Adrenal gland (tissue), 19 donors: ENCODE measurements at places on chromosomes 2 and 18. TPM values are rescaled to one million over a fixed set of nuclear protein-coding genes. Genes with fewer than 3 reads are reported as not detected.

Gene VIL1
- total RNA-seq, result not detected

Gene LIPG
- total RNA-seq, result 0.22 TPM

Gene FRZB
- 0.50 TPM for total RNA-seq

Gene RIT2
- total RNA-seq, result 0.39 TPM

Gene NEURL3
- not detected for total RNA-seq

Gene NXPH2
- total RNA-seq, result not detected

Gene DSC2
- total RNA-seq, result 2.8 TPM

Gene CDH19
- total RNA-seq, result 1.8 TPM

Gene PLA2R1
- total RNA-seq, result 7.0 TPM

Gene TFPI
- 104 TPM for total RNA-seq

Gene NT5C1B
- total RNA-seq, result not detected

GRCh38 chr2:72104821-72105588, 42.7 kb downstream of the CYP26B1 start:
- DNase-seq, result no peak

DNA sequence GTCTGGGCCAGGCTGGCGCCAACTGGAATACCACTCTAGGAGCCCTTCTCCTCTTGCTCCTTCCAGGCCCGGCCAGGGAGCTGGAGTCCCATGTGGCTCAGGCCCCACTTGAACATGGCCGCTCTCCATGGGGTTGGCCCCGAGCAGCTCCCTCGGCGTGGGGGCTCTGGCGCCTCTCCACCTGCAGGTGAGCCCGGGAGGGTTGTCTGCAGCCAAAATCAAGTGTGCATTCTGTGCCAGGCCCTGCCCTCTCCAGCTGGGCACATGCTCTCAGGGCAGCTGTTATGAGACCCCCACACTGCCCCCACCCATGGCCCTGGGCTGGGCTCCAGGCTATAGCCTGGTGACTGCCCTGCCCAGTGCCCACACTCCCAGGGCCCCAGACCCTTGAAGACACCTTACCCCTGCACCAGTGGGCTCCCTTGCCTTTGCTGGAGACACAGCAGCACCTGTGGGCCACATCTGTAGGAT, 45.8 kb upstream of the HS6ST1 start:
- DNase-seq, result no peak

DNA sequence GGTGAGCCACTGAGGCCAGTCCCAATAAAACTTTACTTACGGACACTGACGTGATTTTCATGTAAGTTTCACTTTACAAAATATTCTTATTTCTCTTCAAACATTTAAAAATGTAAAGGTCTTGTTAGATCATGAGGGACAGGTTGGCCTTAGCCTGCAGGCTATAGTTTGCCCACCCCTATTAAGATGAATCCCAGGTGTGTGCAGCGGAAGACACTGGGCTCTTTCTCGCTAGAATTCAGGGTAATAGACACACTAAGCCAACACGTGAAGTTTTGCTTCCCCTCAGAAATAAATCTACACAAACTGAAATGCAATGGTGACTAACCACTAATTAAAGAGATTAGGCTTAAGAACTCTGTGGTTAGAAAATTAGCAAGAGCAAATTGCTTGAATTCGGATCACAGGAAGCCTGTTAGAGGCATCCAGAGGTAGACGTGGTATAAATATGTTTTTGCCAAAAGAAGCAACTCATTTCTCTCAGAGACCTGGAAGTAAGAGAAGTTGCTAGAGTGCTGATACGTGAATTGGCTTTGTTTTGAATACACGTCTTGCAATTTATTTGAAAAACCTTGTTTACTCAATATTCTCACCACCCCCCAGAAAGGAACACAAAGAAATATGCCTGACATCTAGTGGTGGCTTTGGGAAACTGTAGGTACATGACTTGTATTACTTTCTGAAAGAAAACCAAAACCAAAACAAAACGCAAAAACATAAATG, 151.6 kb downstream of the DTNB start:
- peak; percentile 42 for DNase-seq

GRCh38 chr2:146438246-146438645, 1406.6 kb upstream of the ACVR2A start:
- no peak for DNase-seq

GRCh38 chr2:65863713-65864112, 431.3 kb upstream of the SPRED2 start:
- no peak for DNase-seq

- DNase-seq, result no peak
These were observed 237.5 kb downstream of the ACTR3 start for GRCh38 chr2:114127372-114127771.

GRCh38 chr2:236940497-236940896, 145.2 kb upstream of the COPS8 start:
- DNase-seq, result no peak

GRCh38 chr2:60906395-60906794, 25.0 kb downstream of the REL start:
- DNase-seq, result no peak

GRCh38 chr2:98869272-98869641, 66.8 kb downstream of the CRACDL start:
- no peak for DNase-seq

DNA sequence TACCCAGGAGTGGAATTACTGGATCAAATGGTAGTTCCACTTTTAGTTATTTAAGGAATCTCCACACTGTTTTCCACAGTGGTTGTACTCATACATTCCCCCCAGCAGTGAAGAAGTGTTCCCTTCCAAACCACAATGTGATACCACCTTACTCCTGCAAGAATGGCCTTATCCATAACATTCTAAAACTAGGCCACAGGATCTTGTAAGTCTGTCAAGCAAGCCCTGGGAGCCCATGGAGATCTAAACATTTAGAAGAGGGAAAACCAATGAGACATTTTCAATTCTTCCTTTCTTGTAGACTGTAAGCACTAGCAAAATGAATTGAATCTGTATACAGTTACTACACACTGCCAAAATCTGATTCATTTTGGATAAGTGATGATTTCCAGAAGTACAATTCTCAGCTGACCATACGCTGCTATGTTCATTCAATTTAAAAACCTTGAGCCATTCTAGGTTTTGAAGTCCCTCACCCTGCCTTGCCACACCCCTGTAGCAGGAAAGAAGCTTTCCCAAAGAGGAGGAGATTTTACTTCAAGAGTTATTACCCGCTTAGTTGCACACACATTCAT, 149.1 kb downstream of the SLC8A1 start:
- no peak for DNase-seq

DNA sequence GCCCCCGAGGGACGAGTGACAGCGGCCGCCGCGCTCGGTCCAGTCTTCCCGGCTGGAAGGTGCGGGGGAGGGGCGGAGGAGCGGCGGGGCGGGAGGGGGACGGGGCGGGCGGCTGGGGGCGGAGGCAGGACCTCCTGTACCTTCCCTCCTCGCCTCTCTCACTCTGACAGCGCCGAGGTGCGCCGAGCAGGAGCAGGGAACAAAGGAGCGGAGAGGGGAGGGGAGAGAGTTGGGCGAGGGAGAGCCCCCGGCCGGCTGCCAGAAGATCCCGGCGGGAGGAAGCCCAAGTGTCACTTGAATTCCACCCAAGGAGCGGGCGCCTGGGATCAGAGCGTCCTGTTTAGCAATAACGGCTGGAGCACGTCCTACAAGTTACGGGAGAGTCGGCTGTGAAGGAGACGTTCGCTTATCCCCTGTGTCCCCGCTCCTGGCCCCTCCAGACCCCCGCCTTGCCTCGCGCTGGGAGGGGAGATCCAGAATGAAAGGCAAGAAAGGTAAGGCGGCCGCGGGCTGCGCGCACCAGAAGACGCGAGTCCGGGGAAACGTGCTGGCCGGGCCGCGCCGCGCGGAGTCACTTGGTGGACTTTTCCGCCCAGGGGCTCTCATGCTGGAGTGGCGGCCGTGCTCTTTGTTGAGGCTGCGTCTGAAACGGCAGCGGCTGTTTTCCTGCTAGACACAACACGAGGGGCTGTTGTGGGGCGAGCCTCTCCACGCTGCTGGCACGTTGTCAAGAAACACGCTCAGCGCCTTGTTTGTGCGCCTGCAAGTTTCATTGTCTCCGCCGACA, at the start of gene TGIF1:
TSS of gene TGIF1 (plus strand) at position 161 of the 787 bp plus-strand sequence. CDS start at position 479, 318 bp downstream.
- peak; percentile 84 for DNase-seq

GRCh38 chr2:74548900-74549826, 4.6 kb downstream of the LOXL3 start:
- peak; percentile 64 for DNase-seq

GRCh38 chr2:2188344-2188920, 142.6 kb downstream of the MYT1L start:
- DNase-seq, result no peak

DNA sequence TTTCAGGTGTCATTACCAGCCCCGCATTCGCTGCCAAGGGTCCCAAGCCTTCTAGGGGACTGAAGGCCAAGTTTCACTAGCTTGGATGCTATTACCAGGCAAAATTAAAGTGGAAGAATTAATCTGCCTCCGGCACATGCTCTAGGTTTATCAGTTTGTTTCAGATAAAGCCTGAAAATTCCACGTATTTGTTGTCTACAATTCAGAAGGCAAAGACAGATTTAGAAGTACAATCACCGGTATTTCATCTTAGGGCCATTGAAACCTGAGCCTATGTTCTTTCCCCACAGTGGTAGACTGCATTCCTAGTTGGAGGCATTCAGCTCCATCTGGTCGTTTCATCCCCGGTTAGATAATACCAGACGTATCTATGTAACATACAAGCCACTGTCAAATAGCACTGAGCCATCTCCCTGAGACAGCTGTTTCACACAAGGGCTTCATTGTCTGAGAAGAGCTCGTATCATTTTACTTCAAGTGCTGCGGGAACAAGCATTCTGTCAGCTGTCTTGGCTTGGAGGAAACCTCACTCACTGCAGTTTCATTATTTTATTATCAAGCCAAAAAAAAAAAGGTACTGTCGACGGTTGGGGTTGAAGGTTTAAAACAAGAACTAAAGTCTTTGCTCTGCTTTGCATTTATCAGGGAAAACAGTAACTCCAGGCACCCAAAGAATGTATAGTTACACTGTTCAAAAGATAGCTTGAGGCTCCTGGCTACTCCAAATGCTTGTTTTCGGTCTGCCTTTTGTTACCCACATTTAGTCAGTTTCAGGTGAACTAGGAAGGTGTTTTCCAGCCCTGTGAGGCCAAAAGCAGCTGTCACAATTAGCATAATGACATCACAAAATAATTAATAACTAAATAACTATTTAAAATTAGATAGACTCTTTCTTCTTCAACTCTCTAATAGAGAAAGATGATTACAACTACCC, 76.7 kb downstream of the TGIF1 start:
- DNase-seq, result no peak

DNA sequence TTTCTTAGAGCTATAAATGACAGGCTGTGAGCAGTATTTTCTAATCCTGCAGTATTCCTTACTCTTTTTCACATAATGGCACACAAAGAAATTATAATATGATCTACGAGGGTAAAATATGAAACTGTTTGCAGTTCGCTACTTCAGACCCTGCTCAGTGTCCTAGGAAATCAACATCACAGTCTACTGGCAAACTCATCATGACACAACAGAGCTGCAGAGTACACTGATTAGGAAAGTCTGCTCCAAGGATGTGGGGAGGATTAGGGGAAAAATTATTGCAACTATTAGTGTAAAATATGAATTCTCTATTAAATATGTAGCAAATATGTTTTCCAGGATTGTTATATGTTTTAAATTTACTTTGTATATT, 149.2 kb upstream of the REG3G start:
- DNase-seq, result no peak

- DNase-seq, result no peak
These were observed 464.0 kb downstream of the FBXO15 start for GRCh38 chr18:73683409-73684238.

DNA sequence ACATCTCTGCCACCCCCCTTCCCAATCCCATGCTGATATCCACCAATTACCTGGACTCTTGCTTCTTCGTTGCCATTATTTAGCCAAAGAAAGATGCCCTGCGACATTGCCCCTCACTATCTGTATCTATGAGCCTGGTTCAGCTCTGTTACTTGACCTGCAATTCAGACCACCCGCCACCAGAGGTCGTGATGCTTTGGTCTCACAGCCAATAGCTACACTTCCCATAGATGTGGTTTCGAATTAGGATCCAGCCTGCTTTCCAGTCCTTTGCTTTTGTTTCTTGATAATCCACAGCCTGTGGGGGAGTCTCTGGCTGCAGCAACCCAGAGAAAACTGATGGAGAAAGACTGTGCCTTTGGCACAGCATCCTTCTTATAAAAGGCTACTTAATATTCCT, 239.4 kb downstream of the KLHL29 start:
- DNase-seq, result no peak
